Activated naive CD4-positive, alpha-beta T cell (primary cell): ENCODE measurements at places on chromosomes 12 and 14.

DNA sequence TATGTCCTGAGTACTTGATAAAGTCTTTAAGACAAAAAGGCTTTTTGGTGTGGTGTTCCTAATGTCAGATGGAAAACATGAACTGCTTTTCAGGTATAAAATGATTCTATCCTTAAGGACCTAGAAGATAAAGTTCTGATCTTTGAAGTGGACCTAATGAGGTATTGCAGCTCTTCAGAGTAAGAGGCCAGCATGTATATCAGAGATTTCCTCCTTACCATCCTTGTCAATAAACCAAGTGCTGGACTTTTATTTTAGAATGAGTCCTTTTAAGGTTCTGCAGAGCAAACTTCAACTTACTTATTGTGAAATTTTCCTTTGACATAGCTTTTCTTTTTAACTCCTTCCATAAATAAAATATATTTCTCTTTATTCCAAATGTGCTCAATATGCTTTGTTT is 50.1 kb downstream of the UNC79 start:
- DNase-seq, result no peak

GRCh38 chr12:93634416-93634815 is 42.8 kb upstream of the CRADD start:
- DNase-seq, result no peak

DNA sequence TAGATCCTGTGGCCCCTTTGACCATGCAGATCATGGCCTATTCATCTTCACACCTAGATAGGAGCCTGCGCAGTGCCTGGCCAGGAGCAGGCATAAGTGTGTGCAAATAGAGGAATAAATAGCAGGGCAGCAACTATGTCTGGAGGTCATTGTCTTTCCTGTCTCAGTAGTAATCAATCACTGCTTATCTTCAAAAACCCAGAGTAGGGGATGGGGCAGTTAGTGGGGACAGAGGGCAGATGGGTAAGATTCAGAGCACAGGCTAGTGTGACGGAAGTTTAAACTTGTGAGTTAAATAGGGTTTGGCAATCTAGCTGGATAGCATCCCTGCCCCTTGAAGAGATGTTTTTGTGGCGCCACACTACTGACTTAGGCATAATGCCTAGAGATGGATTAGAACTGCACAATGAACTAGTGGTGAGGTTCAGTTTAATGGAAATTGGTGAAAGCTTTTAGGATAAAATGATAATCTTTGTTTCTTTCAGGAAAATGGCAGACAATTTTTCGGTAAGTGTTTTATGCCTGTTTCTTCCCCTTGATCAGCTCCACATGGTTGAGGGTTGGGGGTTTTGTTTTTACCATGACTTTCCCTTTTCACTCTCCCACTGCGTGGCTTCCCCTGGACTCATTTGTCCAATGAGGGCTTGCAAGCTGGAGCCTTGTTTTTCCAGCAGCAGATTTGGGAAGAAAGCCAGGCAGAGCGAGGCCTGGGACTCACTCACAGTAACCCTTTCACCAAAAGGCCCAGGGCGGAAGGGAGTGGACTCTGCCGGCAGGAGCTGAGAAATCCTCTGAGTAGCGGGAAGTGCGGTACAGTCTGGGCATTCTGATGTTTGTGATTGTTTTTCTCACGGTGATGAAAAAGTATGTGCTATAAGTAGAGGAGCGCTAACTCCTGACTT is 8.1 kb downstream of the LGALS3 start:
- no peak for DNase-seq

DNA sequence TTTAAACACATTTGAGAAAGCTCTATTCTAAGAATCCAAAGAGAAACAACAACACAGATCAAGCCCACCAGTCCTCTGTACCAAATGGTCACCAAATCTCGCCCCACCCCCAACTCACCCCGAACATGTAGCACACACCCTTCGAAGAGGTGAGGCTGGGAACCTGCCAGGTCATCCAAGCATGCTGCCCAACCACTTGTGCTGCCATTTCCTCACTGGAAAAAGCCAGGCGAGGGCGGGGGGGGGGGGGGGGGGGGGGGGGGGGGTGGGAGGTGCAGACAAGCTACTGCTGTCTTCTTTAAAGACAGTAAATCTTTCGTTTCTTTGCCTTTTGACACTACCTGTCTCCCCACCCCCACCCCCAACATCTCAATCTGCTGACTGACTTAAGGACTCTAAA is 59.9 kb downstream of the SETD3 start:
- DNase-seq, result no peak

GRCh38 chr14:75441728-75442127 is 13.9 kb downstream of the JDP2 start:
- DNase-seq, result no peak

DNA sequence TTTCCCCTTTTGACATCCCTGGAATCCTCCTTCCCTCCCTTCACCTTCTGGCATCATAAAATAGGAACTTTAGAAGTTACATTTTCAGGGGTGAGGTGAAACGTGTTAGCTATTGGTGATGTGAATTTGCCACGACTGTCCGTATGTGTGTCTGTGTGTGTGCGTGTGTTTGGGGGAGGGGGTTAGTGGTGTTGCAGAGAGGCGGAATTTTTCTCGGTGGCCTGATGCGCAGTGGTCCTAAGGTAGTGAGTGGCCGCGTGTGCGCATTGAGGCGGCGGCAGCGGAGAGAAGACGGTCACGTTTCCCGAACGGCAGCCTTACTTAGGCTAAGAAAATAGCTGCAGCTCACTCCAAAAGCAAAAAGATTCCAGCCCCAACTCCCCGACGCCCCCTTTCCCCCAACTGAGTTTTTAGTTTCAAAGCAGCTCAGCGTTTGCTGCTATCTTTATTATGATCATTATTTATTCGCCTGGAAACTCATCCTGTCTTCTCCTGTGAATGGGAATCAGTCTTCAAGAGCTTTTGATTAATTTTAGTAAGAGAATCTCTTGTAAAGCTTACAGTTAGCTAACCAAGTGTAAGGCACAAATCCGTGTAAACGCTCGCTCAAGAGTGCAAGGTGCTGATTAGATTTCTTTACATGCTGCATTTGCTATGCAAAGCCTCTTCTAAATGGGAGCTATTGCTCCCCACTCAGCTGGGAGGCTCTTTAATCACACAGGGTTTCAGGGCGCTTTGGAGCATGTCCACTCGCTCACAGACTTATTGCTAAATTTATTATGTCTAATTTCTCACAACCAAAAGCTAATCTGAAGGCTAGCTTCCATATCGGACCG is 4.7 kb downstream of the FLRT2 start:
- DNase-seq, result no peak
